ENCODE measurements at places on chromosomes 7 and 10.

DNA sequence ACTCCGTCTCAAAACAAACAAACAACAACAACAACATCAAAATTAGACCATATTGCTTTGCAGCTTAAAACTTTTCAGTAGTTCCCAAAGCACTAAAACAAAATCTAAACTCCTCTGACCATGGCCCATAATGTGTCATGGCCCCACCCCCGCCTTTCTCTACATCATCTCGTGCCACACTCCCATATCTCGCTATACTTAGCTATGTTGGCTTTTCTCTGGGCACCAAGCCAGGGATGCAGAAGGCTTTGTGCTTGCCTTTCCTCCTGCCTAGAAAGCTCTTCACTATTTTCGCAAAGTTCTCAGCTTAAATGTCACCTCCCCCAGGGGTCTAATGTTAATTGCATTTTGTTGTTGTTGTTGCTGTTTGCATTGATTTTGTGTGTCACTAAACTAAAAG lies 15.1 kb upstream of the SLC16A12 start:
- no peak for DNase-seq

DNA sequence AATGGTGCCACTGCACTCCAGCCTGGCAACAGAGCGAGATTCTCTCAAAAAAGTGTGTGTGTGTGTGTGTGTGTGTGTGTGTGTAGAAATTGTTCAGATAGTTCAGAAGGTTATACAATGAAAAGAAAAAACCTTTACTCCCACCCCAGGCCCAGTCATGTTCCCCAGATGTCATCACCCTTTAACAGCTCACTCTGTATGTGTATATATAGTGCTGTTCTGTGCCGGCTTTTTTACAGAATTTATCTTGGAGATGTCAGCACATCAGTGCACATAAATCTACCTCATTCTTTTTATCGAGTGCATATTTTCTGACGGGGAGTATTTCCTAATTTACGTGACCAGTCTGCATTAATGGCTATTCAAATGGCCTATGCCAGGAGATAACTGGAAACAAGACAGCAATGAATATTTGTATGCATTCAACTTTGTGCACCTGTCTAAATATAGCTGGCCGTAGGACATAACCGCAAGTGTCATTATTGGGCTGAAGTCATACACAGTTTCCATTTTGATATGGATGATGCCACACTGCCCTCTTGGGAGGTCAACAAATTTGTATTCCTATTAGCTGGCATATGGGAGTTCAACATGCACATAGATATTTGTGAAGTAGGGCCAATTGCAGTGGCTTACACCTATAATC lies 11.7 kb downstream of the NIPSNAP2 start:
- DNase-seq: no peak

DNA sequence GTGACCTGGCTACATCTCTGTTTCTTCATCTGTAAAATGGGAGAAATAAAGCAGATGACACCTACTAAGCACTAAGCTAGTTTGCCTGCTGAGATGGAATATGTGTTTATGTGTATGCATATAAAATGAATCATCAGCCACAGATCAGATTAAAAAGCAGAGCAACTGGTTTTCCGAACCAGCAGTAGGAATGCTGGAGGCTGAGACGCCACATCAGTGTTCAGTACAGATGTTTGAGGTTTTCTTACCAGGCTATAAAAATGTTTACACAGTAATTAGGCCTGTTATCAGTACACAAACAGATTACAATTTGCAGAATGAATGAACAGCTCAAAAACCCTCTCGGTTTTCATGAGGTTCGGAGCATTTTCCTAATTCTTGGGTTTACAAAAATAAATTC lies 85.8 kb downstream of the CALN1 start:
- DNase-seq: no peak

DNA sequence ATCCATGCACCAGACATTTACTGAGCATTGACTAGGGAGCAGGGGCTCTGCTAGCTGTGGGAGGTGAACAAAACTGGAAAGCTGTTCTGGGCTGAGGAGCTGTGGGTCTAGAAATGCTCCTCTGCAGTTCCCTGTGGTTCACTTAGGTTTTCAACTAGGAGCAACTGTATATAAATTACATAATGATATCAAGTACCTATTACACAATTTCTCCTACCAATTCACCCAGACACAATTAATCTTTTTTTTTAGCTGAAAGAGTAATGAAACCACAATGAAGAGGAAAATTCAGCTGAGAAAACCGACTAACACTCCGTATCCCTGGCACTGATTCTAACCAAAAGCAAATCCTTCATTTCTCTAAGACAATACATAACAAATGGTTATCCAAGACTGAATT lies 39.4 kb downstream of the COL28A1 start:
- no peak for DNase-seq

- DNase-seq: no peak
These were observed 623.8 kb downstream of the SUGCT start for GRCh38 chr7:40758590-40758989.

DNA sequence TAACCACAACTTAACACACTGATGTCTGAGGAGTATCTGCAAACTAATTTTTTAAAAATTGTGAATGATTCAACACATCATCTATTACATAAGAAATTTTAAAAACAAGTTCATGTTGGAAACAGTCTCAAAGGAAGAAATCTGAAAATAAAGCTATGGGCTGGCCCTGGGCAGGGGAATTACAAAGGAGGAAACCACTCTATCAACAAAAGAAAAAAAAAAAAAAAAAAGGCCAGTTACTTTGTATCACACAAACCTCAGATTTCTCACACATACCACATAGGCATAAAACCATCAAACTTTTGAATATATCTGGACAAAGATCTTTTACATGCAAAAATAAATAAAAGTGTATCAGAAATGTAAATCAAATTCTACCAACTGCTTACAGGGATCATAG lies 20.8 kb downstream of the TIAL1 start:
- no peak for DNase-seq

GRCh38 chr7:16916105-16916639 lies 34.4 kb upstream of the AGR3 start:
- no peak for DNase-seq

DNA sequence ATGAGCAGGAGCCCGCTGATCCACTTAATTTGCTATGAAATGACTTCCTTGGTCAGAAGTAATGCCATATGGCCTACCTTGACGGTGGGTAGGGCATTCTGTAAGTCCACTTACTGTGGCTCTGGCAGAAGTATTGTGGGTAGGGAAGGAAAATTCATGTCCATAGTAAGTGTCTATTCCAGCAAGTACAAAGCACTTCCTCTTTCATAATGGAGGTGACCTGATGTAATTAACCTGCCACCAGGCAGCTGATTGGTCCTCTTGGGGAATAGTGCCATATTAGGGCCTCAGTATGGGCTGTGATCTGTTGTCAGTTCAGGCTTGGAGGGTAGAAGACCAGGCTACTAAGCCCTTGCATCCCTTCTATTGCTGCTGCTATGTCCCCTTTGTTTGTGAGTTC lies 103.9 kb downstream of the SLC37A3 start:
- DNase-seq: no peak

GRCh38 chr7:105246256-105246655 lies 142.5 kb downstream of the SRPK2 start:
- DNase-seq: no peak

DNA sequence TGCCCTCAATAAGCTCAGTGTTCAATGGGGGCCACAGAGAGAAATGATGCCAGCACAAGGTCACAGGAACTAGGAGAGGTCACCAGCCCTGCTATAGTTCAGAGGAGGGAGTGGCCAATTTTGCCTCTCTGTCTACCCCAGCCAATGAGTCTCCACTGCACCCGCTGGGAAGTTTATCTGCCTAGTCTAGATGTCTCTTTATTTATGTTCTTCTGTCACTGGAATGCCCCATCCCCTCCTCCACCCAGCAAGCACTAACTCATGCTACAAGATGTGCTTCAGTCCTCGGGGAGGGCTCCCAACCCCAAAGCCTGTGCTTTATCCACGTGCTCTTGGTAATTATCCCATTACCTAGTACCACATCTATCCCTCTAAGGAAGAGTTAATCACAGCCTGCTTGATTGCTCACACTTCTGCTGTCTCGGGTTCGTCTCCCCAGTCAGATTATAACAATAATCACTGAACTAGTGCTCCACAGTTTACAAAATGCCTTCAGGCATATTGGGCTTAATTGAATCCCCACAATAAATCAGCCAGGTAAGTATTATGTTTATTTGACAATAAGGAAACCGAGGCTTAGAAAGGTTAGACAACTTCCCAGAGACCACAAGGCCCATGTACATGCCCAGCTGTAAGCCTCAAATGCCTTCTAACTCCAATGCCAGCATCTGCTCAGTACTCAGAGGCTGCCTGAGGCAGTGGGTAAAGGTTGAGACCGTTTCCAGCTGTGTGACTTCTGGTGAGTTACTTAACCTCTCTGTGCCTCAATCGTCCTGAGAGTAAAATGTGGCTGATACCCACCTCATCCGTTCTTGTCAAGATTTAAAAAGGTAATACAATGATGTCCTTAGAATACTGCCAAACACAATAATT lies 3.9 kb downstream of the HIP1 start:
- no peak for DNase-seq

DNA sequence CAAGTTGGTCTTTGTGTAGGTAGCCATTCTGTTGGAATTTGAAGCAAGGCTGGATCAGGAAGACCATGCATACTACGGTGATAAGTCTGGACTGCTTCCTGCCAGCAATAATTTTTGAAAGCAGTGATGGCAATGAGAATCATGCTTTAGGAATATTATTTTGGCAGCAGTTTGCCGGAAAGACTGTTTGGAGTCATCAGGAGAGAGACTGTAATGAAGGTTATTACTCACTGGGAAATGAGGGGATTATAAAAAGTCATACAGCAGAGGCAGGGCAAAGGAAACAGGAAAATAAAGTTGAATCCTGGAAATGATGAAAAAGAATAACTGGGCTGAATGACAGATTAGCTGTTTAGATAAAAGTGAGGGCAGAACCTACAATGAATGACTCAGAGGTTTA lies 1136.8 kb upstream of the AUTS2 start:
- DNase-seq: no peak

- no peak for DNase-seq
These were observed 44.7 kb upstream of the MXI1 start for GRCh38 chr10:110162741-110163145.

- DNase-seq: peak; percentile 94
These were observed 293.7 kb downstream of the FZD1 start for GRCh38 chr7:91557789-91558404.

- peak; percentile 62 for DNase-seq
These were observed 16.3 kb upstream of the ZMIZ1 start for GRCh38 chr10:79052291-79053080.

DNA sequence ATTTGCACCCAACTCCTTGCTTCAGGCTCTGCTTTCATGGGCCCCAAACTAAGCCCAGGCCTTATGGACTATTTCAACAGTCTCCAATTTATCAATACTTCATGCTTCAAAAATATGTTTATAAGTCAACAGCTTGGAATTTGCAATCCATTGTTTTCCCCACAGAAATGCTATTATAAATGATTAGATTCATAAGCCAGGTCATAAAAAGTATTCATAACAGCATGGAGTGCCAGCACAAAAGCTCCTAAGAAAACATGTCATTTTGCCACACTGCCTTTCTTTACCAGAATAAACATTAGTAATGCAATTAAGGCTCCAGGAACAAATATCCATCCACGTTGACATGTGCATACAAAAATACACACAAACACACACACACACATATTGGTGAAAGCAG lies 30.1 kb downstream of the OSBPL3 start:
- no peak for DNase-seq

DNA sequence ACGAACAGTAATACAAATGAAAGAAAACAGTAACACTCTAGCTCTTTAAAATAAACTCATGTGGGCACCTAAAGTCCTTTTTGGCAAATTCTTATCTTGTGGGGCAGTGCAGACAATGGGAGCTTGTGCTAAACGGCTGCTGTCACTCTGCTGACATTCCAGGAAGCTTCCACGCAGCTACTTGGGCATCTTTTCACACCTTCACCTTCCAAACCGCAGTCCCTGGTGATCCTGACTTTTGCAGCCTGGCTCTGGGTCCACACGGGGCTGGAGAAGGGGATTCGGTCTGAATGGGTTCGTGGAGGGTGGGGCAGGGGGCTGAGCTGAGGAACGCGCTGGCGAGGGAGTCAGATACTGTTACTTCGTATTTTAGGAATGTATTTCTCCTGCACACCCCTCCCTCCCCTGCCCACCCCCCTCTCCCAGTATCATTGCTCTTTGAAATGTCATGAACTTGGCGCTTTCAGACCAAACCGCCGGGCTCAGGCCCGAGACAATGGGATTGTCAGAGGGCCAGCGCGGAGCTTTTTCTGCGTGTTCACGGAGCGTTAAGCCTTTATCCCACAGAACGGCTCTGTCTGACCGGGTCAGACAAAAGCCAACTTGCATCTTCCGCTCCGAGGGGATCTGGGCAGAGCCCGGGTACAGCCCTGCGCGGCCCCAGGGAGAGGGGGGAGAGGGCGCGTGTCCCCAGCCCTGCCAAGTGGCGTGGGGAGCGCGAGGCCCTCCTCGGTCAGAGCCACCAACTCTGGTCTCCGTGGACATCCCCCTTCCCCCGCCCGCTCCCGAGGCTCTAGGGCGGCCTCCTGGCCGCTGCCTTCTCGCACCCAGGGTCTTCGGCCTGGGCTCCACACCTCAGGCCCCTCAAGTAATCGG lies 76.7 kb upstream of the EN2 start:
- DNase-seq: no peak

GRCh38 chr10:5906651-5907050 lies 16.6 kb downstream of the FBH1 start:
- DNase-seq: no peak

DNA sequence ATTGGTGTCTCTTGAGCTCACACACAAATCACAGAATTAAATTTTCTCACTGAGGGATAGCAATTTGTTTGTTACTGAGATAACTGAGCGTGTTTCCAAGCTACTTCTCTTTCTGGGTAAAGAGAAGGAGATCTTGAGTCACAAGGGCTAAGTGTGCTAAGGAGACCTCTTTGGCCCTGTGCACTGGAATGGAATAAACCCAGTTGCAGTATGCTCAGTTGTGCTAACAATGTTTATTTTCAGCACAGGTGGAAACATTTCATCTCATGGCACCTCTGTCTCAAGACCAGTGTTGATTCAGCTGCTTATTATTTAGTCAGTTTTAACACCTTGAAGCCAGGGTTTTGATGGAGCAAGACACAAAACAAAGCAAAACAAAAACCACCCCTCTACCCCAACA lies 22.5 kb upstream of the UBE2H start:
- DNase-seq: no peak

DNA sequence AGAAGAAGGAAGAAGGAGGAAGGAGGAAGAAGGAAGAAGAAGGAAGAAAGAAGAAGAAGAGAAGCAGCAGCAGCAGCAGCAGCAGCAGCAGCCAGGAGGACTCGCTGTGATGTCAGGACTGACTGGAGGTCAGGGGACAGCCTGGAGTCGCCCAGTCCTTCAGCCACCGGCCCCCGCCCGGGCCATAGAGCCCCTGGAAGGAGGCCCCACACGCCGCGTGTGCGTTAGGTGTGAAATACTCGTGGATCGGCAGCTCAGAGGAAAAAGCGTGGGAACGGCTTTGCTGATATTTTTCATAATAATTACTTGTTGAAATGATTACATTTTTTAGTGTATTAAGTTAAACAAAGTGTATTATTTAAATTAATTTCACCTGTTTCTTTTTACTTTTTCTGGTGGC lies 48.4 kb downstream of the UNCX start:
- DNase-seq: no peak
